ENCODE measurements at places on chromosomes 3 and 15.

- peak; percentile 43 for DNase-seq
Observed at GRCh38 chr3:173411375-173411973, 13.9 kb downstream of the NLGN1 start.

DNA sequence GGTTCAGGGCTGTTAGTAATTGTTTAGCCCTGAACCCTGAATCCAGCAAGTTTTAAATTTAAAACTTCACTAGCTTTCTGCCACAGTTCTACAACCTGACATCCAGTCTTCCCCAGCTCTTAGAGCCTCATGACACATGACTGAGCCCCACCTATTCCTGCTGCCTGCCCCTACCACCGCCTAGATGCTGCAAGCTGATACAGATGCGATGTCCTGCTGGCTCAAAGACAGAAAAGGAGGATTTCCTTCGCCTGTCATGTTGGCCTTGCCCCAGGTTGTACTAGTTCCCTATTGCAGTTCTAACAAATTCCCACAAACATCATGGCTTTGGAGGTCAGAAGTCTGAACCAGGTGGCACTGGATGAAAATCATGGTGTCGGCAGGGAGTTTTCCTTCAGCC, 510.6 kb upstream of the PPP2R3A start:
- DNase-seq, result no peak

DNA sequence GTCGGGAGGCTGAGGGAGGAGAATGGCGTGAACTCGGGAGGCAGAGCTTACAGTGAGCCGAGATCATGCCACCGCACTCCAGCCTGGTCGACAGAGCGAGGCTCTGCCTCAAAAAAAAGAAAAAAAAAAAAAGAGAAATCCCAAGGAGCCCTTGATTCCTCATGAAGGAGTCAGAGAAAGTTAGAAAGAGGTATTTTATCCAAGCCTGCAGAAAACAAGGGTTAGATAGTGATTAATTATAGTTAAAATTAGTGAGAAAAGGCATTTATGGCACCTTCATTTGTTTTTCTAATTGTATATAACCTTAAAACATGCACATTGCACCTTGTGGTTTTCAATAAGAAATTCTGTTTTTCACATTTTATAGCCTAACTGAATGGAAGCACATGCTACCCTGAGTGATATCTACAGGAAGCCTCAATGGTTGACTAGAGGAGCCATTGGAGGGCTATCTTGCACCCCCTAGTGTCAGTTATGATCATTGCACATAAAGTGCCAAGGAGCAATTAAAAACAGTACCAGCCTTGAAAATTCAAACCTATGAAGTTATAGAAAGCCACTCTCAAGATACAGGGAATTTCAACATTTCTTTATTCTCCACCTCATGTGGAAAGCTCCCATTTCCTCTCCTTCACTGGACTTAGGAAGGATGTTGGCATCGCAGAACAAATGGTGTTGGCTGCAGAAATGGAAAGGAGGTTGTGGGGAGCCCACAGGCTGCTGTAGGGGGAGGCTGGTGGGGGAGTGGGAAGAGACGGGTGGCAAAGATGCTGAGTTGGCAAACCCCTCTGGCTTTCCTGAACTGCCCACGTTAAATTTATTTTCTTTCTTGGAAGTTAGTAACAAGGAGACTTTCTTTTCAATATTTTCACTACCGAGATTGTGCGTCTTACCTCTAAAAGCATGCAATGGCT, 48.5 kb downstream of the ITGA11 start:
- peak; percentile 34 for DNase-seq

DNA sequence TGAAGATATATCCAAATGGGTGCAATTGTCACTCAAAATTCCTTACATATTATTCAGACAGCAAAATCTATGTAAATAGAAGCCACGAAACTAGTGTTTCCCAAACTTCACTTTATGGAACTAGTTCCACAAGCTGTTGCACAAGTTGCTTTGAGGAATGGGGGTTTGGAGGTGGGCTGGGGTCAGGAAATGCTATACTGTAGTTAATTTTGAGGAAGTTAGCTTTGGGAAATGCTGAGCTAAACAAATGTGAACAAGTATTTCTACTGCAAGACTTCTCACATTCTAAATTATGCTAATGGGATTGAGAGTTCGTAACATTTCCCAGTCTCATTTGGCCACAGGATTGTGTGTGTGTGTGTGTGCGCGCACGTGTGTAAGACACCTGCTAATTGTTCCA, 28.7 kb upstream of the SAMMSON start:
- no peak for DNase-seq

DNA sequence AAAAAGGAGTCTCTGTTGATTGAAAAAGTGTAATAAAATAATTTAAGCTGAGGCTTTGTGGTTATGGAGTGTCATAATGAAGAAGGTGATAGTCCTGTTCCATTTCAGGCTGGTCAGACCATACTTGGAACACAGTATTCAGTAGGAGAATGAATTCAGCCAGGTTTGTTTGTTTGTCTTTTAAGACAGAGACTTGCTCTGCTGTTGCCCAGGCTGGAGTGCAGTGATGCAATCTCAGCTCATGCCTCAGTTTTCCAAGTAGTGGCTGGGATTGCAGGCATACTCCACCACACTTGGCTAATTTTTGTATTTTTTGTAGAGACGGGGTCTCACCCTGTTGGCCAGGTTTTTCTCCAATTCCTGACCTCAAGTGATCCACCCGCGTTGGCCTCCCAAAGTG, 33.5 kb downstream of the IQGAP1 start:
- DNase-seq, result no peak

DNA sequence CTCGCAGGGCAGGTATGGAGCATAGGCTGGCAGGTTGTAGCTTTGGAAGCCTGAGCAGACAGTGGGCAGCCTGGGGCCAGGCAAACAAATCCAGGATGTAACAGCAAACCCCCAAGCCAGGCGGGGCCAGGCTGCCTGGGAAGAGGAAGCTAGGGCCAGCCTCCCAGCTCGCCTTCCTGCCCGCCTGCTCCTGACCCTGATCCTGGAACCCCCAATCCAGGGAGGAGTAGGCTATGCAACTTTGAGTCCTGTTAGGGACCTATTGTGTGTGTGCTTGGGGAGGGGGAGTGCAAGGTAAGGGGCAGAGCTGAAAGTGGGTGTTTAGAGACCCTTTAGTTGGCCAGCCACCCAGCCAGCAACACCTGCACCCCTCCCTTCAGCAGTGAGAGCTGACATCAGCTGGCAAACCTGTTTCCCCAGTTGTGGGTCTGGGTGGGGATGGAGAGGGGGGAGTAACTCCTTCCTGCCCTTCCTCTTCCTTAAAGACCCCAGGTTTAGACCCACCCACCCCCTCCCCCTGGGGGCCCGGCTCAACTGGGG, 2.5 kb downstream of the NBEAL2 start:
- no peak for DNase-seq
